ENCODE measurements at places on chromosomes 1 and 21.

GRCh38 chr1:18511874-18512150 lies 31.1 kb downstream of the KLHDC7A start:
- DNase-seq = no peak

- no peak for DNase-seq
Observed at GRCh38 chr1:203189951-203190352, 3.4 kb upstream of the CHI3L1 start.

GRCh38 chr1:59225594-59226316 lies 71.1 kb upstream of the FGGY start:
- DNase-seq = no peak

- no peak for DNase-seq
Observed at GRCh38 chr1:171833091-171833825, 8.0 kb upstream of the DNM3 start.

DNA sequence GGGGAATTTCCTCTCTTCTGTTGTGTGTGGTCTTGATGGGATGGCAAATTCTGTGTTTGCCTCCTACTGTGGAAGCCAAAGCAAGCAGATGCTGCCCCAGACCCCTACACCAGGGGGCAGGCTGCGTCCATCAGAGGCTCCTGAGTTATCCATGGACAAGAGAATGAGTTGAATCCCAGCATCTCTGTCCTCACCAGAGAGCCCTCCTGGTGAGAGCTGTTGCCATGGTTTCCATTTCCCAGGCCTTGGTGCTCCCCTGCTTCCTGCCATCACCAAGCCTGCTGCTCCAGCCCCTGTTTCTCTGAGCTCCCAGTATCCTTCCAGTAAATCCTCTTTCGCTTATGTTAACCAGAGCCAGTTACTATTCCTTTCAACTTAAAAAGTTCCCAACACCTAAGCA lies 20.4 kb upstream of the GNG12 start:
- DNase-seq = no peak

DNA sequence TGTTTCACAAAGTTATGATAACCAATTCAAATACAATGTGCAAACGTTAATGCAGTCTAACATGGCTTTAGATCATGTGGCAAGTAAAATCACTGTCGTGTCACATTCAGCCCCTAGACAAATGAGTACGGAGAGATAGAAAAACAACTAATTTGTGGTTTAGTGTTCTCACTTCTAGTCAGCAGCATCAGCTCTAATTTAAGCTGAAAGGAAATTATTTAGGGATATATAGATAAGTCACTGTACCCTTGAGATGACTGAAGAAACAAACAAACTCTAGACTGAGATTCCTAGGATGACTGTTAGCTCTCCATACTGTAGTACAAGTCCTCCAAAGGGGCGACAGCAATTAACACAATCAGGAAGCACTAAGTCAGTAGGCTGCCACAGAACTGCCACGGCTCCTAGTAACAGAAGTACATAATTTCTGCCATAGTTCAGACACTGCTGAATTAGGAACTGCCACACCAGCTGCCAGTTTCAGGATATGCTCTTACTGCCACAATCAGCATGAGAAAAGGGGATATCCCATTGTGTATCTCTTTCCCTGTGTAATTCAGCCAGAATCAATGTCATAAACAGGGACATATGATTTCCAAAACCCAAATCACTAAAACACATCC lies 150.4 kb upstream of the NEGR1 start:
- DNase-seq = no peak

GRCh38 chr1:107599220-107599619 lies 365.8 kb downstream of the VAV3 start:
- no peak for DNase-seq
